Stimulated activated naive CD8-positive, alpha-beta T cell treated with anti-CD3 and anti-CD28 coated beads, Interleukin-15, amount 100 ng/mL, for 72 hours (primary cell): ENCODE measurements at places on chromosomes 3 and 15.

DNA sequence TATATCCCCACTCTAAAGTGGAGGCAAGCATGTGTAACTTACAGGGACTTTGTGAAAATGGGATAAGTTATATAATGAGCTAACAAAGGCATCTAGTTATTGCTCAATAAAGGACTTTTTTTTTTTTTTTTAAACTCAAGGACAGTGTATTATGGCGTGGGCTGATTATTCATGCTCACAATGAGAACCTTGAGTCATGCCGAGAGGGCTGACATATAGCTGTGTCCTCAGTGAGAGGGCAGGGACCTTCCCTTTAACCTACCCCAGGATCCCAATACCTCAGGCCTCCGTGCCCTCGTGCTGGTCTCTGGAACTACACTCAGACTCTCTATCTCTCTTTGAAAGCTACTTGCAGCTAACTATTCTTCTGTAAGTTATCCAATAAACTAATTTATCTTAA, 319.9 kb upstream of the ICE2 start:
- peak; percentile 11 for DNase-seq

- DNase-seq = no peak
These were observed 5.7 kb downstream of the MORF4L1 start for GRCh38 chr15:78878356-78878755.

- no peak for DNase-seq
These were observed 183.3 kb downstream of the SATB1 start for GRCh38 chr3:18241837-18242236.

DNA sequence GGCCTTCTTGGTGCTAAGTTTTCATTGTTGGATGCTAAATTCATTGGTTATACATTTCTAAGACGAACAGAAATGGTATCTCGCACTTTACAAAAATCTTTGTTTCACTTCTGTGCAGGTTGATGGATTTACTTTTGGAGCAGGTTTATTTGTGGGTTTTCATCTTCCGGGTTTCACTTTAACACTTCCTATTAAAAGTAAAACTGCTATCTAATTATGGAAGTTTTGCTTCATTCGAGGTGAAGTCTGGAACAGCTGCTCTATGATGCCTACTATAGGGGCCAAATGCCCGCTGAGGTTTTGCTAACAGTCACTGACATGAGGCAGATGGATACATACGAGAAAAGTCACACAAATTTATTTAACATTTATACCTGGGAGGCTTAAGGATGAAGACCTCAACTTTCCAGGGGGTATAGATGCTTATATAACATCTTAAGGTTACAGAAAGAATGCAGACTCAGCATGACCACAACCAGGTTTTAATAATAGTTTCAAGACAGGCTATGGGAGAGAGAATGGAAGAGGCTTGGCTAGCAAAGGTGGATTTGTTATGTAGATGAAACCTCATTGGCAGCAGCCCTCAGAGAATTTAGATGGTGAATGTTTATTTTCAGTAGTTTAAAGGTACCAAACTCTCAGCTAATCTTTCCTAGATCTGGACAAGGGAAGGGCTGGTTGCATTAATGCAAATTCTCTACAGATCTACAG, 54.2 kb downstream of the OSTN start:
- no peak for DNase-seq

DNA sequence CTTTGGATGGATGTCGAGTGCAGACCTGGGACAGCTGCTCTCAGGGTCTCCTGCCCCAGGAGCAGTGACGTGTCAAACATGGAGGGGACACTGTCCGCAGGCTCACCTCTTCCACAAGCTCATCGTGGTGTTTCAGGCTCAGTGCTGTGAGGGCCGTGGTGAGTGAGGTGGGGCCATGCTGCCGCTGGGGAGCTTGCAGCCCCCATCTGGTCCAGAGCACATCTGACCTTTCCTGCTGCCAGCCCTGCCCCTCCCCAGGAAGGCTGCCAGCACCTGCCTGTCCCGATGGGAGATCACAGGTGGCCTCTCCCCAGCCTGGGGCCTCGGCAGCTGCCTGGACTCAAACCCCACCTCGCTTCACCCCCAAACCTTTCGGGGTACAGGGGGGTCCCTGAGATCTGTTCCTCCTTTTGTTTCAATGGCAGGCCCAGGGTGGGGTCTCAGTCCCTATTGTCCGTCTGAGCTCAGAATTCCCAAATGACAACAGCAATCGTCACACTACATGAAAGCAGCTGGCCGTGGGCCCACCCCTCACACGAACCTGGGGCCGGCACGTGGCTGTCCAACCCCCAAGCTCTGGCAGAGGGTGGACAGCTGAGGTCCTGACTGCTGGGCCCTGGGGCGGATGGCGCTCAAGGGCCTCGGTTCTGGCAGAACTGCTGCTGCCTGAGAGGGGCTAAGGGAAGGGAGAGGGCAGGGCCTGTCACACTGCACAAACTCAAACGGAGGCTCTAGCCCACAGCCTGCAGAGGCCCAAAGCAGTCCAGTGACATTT, 65.0 kb upstream of the RPL32 start:
- DNase-seq = no peak

DNA sequence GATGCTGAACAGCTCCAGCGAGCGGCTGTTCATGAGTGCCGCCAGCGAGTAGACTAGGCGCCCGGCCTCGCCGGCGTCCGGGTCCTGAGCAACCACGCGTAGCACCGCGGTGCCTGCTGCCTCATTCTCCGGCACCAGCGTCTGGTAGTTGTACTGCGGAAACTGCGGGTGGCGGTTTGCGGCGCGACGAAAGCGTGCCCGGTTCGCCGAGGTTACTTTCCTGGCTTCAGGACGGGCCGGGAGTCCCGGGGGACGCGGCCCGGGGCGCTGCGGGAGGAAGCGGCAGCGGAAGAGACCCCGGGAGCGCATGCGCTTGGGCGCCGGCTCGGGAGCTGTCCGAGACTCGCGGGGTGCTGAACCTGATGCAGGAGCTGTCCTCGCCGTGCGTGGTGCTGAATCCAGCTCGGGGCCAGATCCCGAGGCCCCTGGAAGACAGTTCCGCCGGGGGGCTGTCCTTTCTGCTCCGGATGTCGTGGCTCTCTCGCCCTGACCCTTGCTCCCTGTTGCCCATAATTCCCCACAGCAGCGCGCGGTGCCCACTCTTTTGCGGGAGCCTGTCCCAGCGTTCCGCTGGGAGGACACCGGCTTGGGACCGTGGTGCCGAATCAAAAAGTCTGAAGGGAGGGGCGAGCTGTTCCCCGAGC, 1.1 kb downstream of the CELSR3 start:
- peak; percentile 75 for DNase-seq

DNA sequence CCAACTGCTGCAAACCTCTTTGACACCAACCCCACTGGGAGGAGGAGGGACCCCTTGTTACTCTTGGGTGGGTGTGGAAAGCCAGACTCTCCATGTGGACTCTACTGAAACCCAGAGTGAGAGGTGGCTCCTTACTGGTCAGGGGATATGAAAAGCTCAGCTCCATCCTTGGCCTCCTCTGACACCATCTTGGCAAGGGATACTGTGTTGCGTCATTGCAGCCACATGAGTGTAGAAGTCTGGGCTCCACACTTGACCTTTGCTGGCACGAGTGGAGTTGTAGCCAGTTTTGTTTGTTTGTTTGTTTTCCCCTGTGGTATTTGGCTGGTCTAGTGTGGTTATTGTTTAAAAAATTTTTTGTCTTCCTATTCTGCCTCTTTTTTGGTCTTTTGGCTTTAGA, 289.1 kb downstream of the GAP43 start:
- no peak for DNase-seq

GRCh38 chr15:89115547-89115946, 27.3 kb downstream of the ABHD2 start:
- no peak for DNase-seq

GRCh38 chr3:76551739-76552138, 488.2 kb upstream of the ROBO2 start:
- no peak for DNase-seq

DNA sequence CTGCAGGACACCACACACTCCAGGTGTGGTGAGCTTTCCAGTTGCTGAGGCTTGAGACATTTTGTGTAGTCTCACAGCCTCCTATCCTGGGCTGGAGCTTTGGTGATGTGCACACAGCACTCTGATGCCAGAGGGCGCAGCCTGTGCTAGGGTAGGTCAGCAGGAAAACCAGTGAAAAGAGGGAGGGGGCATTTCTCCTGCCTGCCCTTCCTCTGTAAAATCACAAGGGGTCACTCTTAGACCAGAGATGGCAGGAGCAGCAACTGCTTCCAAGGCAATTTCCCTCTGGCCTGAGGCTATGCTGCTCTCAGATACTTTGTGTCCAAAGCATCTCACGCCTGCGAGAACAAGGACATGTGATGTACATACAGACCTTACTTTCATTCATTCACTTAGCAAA, 16.5 kb upstream of the MUSTN1 start:
- DNase-seq = peak; percentile 42

- DNase-seq = peak; percentile 31
These were observed 40.8 kb downstream of the CHST14 start for GRCh38 chr15:40511472-40512133.

DNA sequence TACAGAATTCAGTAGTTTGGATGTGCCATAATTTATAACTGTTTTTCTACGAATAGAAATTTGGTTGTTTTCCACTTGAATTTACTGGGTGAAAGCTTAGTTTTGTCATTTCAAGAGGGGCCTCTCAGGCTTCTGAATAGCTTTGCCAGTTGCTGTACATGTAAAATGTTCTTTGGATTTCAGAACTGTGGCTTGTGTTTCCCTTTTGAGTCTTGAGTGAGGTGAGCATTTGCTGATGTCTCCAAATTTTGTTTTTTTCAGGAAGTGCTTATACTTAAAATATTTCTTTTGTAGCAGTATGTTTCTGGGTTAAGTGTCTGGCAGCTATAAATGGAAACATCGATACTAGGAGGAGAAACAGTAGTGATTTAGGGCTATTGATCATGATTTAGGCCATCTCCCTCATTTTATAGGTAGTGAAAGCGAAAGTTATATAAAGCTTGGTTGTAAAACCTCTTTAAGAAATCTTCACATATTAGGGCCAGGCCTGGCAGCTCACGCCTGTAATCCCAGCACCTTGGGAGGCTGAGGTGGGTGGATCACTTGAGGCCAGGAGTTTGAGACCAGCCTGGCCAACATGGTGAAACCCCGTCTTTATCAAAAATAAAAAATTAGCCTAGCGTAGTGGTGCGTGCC, 9.2 kb upstream of the TRAK1 start:
- DNase-seq = no peak

- no peak for DNase-seq
These were observed 293.8 kb downstream of the IGSF11 start for GRCh38 chr3:118740722-118741290.

GRCh38 chr15:62745621-62746225, 296.8 kb upstream of the TPM1 start:
- no peak for DNase-seq

DNA sequence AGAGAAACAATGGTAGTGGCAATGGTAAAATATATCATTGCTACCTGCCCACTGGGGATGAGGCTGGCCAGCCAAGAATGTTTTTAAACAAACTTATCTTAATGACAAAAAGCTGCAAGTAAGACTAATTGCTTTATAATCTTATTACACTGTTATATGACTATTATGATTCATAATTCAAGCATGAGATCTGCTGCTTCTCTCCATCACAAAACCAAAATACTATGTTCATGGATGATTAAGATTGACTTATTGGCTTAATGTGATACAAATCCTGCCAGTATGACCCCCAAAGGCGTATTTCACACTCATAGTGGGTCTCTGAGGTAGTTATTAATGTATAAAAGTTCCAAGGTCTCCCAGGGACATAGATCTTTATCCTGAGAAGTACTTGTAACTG, 52.6 kb downstream of the FBN1 start:
- DNase-seq = no peak

GRCh38 chr3:29697989-29698388, 417.1 kb downstream of the RBMS3 start:
- DNase-seq = no peak

- no peak for DNase-seq
These were observed 390.7 kb downstream of the EFHB start for GRCh38 chr3:19543212-19543841.

- no peak for DNase-seq
These were observed 74.6 kb downstream of the ITGB5 start for GRCh38 chr3:124812291-124813265.

- no peak for DNase-seq
These were observed 106.3 kb downstream of the SNRPN start for GRCh38 chr15:25060996-25061620.

GRCh38 chr15:51288143-51289065, 50.0 kb downstream of the CYP19A1 start:
- DNase-seq = no peak

GRCh38 chr3:60636846-60637245, 614.4 kb downstream of the FHIT start:
- DNase-seq = no peak

- no peak for DNase-seq
These were observed 9.1 kb upstream of the ARHGEF3 start for GRCh38 chr3:56810577-56811545.

- DNase-seq = no peak
These were observed 84.3 kb upstream of the SPATA16 start for GRCh38 chr3:173225351-173225750.

DNA sequence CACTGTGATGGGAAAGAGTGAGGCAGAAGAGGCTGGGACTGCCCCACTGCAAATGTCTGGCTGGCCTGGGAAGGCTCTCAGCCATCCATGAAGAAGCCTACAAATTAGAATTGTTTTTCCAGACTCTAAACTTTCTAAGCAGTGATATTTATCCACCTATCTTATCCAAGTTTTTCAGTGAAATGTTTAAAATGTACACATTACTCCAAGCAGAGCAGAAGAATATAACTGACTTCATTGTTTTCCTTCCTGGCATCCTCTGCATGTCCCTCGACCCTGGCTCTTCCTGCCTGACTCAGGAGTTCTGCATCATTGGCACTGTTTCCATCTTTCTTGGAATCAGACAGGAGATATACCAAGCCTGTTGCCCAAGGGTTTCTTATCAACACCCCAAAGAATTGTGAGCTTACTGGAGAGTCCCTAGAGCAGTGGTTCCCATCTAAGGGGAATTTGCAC, 401.5 kb upstream of the PROK2 start:
- no peak for DNase-seq

GRCh38 chr3:52333869-52334557, 17.9 kb downstream of the DNAH1 start:
- DNase-seq = no peak

GRCh38 chr15:66959875-66960274, 105.5 kb upstream of the SMAD3 start:
- no peak for DNase-seq

GRCh38 chr3:68123231-68123630, 468.8 kb upstream of the SUCLG2 start:
- DNase-seq = no peak

- DNase-seq = no peak
These were observed 30.9 kb downstream of the LRRC49 start for GRCh38 chr15:70923311-70924080.

- no peak for DNase-seq
These were observed 284.8 kb downstream of the FEZF2 start for GRCh38 chr3:62088472-62089104.

DNA sequence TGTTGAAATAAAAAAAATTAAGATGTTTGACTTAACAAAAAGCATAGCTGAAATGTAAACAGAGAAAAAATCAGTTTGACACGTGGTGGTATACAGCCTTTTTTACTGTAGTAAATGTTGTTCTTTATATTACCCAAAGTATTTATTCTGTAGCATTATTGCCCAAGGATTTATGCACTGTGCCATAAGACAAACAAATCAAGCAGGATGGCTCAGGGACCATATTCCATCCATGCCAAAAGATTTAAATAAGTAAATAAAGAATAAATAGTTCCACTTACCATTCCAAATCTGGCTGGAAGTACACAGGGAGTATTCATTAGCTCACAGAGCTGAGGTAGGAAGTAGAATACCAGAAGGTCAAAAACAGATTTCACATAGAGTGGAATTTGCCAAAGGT, 666.7 kb upstream of the CADM2 start:
- DNase-seq = no peak

- no peak for DNase-seq
These were observed 346.8 kb downstream of the SOX2 start for GRCh38 chr3:182058488-182058887.
